ENCODE measurements at places on chromosomes 5 and 9.
A peak's percentile ranks its signal among the peaks of the same experiment; 100 is the strongest.

- DNase-seq: peak; percentile 62
Observed at GRCh38 chr5:175464074-175464941, 14.1 kb upstream of the SFXN1 start.

DNA sequence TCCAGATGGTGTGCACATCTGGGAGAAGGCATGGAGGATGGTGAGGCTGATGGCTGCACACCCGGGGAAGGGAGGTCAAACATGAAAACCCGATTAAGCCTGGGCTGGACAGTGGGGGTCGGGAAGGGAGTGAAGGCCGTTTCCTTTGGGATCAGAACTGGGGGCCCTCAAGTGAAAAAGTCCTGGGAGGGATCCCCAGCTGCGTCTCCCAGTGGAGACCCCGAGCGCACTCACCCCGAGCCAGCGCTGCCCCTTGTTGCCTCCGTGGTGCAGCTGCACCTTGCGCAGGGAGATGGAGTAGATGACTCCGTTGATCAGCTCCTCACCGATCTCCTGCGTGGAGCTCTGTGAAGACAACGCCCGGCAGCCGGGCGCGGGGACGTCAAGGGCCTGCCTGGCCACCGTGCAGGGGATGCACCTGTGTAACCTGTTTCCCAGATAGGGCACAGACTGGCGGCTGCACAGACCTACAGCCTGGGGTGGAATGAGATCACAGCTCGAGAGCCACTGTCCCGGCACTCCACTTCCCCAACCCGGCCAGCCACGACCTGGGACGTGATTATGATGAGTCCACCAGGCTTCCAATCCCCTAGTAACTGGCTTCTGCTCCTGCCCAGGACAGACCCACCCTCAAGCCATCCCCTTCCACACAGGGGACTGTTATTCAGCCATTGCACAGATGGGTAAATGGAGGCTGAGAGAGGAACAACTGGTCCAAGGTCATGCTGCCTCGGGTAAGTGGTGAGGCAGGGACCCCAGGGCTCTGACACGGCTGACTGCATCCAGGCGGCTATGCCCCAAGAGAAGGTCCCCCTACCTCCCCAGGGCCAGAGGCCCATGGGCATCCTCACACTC is 9.0 kb downstream of the RALGDS start:
- no peak for DNase-seq

DNA sequence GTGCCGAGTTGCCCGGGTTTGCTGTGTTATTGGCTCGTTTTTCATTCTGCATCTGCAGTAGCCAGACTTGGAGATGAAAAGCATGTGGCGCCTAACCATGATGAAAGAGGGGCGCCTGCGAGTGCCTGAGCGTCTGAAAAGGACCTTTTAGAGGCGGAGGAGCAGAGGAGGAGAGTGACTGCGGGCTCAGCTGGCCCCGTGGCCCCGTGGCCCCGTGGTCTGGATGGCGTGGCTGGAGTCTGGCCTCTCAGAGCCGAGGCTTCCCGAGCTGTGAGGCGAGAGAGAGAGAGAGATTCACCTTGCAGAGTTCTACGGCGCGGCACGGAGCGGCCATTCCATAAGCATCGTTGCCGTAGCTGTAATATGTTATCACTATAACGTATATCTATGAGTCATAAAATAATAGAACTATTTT is 55.3 kb upstream of the RNU6ATAC start:
- no peak for DNase-seq

GRCh38 chr5:39569857-39570256 is 145.1 kb upstream of the DAB2 start:
- DNase-seq: no peak

DNA sequence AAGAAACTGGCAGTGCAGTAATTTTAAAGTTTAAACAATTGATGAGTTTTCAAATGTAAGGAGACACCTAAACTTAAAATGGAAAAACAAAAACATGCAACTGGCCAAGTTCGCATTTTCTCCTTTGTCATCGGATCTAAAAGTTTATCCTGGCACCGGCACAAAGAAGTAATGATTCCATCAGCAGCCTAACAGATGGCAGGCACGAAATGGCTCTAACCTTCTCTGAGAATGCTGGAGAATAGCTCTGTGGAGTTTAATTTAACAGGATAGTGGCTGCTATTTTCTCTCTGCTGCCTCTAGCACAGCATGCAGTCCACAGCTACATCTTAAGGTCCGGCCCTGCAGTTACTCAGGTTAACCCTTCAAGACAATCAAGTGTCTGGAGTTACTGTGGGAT is 82.2 kb downstream of the PRELID2 start:
- DNase-seq: no peak

DNA sequence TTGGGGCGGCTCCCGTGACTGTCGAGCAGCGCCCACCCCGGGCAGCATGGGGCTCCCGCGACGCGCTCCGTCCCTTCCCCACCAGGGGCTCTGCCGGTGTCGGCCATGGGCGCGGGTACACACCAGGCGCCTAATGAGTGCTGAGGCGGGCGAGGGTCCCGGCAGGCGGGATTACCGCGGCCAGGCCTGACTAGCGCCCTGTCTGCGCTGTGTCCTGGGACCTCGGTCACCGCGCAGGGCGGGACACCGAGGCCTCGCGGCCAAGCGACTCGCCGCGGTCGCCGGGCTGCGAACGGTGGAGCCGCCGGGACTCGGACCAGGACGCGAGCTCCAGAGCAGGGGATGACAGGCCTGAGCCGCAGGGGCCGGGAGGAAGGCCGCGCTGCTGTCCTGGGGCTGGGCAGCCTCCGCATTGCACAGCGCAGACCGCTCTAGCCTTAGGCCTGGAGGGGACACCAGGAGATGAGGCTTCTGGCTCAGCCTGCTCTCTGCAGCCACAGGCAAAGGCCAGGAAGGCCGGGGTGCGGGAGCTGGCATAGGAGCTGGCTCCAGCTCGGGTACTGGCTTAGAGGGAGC is 14.1 kb downstream of the LCN10 start:
- peak; percentile 38 for DNase-seq

DNA sequence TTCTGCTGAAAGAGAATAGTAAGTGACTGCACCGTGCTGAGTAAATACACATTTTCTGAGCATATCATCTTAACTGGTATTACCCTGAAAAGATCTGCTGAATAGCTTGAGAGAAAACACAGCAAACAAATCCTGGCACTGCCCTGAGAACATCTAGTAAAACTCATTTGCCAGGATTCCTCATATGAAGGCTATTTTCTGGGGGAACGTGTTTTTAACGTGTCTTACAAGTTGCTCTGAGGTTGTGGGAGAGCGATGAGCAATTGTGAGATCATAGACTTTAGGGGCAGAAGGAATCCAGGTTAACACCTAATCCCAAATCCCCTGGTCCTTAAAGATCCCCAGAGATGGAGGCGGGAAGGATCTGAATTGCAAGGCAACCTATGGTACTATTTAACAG is 331.9 kb upstream of the RFX3 start:
- DNase-seq: no peak

DNA sequence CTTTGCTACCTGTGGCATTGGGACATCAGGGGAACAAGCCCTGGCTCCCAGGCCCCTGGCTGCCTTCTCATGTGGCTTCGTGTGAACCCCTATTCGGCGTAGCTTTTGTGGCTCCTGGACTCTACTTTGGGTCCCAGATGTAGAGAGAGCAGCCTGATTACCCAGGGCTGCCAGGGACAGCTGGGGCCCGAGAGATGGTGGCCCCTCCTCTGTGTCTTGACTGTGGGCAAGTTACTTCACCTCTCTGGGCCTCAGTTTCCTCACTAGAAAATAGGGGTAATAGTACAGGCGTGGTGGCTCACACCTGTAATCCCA is 2.0 kb downstream of the PKN3 start:
- DNase-seq: no peak

DNA sequence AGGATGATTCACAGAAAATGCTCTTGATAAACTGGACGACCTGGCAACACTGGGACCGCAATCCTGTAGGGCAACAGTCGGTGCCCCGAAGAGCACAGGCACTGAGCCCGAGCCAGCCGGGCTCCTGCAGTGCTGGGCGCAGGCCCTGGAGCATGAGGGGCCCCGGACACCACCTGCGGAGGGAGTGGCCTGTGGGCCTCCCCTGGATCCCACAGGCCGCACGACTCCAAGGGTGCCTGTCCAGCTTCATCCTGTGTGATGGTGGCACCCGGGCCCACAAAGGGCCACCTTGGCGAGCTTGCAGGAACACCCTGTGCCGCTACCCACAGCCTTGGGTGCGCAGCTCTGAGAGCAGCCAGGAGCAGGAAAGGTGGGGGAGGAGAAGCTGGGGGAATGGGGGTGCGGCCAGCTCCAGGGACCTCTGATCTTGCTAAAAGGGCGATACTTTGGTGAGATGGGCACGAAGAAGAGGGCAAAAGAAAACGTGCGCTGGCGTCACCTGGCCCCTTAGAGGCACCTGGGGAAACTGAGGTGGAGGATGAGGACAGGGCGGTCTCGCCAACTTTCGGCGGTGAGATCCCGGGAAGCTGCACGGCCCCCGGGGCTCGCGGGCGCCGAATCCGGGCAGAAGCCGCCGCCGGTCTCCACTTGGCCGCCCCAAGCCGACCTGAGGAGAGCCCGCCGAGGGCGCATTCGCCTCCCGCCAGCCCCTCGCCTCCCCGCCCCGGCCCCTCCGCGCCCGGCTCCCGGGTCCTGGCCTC is 722 bp downstream of the TBC1D9B start:
- DNase-seq: no peak

DNA sequence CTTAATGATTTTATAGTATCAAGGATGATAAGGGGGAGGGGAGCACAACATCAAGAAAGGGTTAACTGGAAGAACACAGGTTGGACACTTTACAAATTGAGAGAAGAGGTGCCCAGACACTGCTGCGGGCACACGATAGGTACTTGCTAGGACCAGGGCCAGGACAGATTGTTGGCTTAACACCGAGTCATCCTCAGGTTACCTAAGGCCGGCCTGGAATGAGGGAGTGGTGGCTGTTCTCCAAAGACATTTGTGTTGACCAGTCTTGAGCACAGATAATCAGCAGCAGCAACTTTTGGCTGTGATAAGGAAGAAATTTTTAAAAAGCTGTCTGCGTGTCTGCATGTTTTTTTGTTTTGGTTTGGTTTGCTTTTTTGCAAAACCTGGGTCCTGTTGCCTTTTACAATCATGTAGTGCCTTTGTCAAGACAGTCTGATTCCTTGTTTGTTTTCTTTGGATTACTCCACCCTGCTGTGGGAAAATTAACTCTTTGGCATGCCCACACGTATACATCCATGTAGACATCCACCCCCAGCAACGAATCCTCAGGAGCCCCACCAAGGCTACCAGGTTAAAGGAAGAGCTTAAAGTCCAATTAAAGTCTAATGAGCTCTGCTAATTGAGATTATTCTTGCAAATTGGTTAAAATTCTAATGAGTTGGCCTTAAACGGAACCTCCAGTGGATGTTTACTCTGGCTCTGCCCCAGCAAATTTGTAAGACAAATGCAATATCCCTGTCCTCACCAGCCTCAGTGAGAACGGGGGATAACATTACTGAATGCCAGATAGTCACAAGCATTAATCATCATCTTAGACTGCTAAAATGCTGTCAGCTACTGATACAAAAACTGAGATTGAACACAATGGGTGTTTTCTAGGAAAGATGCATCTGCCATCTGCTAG is 382.3 kb downstream of the ACTL7B start:
- no peak for DNase-seq

DNA sequence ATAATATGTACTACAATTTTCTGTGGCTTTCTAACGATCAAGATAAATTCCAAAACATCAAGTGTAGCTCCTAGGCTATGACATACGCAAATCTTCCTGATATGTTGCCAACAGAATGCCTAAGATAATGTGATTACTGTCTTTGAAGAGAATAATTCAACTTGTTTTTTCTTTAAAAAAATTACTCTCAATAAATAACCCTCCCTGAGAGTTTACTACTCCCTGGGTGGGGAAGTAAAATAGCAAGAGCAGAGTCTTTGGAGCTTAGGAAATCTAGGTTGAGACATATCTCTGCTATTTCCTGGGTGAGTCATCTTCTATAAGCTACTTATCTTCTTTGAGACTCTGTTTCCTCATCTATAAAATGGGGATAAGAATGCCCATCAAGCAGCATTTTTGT is 201.2 kb downstream of the ACTL7B start:
- no peak for DNase-seq

- no peak for DNase-seq
Observed at GRCh38 chr9:85676790-85677189, 65.0 kb downstream of the AGTPBP1 start.

GRCh38 chr9:117682955-117683710 is 21.1 kb upstream of the TLR4 start:
- no peak for DNase-seq

- no peak for DNase-seq
Observed at GRCh38 chr5:139232147-139232724, 34.1 kb upstream of the SIL1 start.

DNA sequence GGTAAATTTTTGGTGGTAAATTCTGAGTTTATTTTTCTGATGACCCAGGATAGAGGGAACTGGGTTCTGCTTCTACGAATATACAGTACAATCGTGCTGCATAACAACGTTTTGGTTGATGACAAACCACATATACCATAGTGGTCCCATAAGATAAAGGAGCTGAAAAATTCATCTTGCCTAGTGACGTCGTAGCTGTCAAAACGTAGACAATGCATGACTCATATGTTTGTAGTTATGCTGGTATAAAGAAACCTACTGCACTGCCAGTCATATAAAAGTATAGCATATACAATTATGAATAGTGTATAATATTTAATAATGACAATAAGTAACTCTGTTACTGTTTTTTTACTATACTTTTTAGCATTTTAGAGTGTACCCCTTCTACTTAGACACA is 244.0 kb downstream of the GAS1 start:
- DNase-seq: no peak

DNA sequence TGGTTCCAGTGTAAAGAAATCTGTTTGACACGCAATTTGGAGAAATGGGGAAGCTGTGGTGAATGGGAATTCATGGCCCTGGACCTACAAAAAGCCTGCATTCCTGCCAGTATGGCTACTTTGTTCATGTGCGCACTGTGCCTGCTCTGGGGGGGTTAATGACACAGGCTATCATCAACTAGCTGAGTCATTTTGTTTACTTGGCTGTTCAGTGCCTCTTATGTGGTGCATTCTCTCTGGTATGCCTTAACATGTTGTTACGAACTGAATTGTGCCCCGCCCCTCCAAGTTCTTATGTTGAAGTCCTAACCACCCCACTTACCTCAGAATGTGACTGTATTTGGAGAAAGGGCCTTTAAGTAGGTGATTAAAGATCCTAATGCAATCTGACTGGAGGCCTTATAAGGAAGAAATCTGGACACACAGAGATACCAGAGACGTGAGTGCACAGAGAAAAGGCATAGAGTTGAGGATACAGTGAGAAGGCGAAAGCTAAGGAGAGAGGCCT is 20.4 kb upstream of the UBAP1 start:
- no peak for DNase-seq

- no peak for DNase-seq
Observed at GRCh38 chr5:2797981-2798380, 46.5 kb upstream of the IRX2 start.

DNA sequence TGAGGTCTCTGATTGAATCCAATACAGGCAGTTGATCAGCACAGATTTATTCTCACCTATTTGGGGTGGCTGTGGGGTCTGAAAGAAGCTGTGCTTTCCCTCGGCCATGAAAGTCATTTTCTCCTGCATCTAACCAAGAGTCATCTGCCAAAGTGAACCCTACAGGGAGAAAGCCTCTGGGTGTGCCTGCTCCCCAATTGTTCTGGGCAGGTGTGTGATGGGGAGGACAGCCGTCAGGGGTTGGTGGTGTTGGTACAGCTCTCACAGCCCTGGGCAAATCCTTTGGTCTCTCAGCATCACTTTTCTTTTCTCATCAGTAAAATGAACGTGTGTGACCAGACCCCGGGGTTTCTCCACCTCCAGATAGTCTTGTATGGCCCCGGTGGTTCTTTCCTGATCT is 2.5 kb downstream of the PHF2 start:
- no peak for DNase-seq

Data from stimulated activated naive CD4-positive, alpha-beta T cell (primary cell).